Kidney (tissue), 22 donors: ENCODE measurements at places on chromosomes 5 and 9. TPM values are rescaled to one million over a fixed set of nuclear protein-coding genes. Genes with fewer than 3 reads are reported as not detected.

The NREP gene
- polyA plus RNA-seq = 37.0 TPM

The TSLP gene
- 0.60 TPM for polyA plus RNA-seq

The SHISAL2B gene
- not detected for polyA plus RNA-seq

The KIF12 gene
- polyA plus RNA-seq = 155 TPM

The EPB41L4A gene
- 10.2 TPM for polyA plus RNA-seq

The SLCO6A1 gene
- not detected for polyA plus RNA-seq

The SELENOP gene
- polyA plus RNA-seq = 390 TPM

The FAM169A gene
- 3.5 TPM for polyA plus RNA-seq

The TYRP1 gene
- 10.0 TPM for polyA plus RNA-seq

The NME5 gene
- polyA plus RNA-seq = 30.2 TPM

The PPP3R2 gene
- not detected for polyA plus RNA-seq

The NFIB gene
- 15.6 TPM for polyA plus RNA-seq

The SLC46A2 gene
- not detected for polyA plus RNA-seq

The NUTM2G gene
- not detected for polyA plus RNA-seq

The BAAT gene
- polyA plus RNA-seq = 0.15 TPM

The CRHBP gene
- polyA plus RNA-seq = 67.7 TPM

The QRFP gene
- not detected for polyA plus RNA-seq

The CAMK4 gene
- polyA plus RNA-seq = 0.37 TPM

The CDKN2B-AS1 gene
- polyA plus RNA-seq = not detected

The SPATA31E1 gene
- not detected for polyA plus RNA-seq

The SLC45A2 gene
- polyA plus RNA-seq = 0.22 TPM

The SYNPO gene
- 46.3 TPM for polyA plus RNA-seq

The GALNT12 gene
- 3.6 TPM for polyA plus RNA-seq

The PHF24 gene
- polyA plus RNA-seq = 0.09 TPM

The PCDHB5 gene
- 2.1 TPM for polyA plus RNA-seq

The SURF2 gene
- polyA plus RNA-seq = 61.2 TPM

The FGFR4 gene
- polyA plus RNA-seq = 50.2 TPM

The POU5F2 gene
- polyA plus RNA-seq = not detected

The TMEM174 gene
- polyA plus RNA-seq = 59.0 TPM

The OBP2B gene
- not detected for polyA plus RNA-seq

The ADAMTSL1 gene
- 3.0 TPM for polyA plus RNA-seq
